ENCODE measurements at places on chromosomes 11 and 22.

DNA sequence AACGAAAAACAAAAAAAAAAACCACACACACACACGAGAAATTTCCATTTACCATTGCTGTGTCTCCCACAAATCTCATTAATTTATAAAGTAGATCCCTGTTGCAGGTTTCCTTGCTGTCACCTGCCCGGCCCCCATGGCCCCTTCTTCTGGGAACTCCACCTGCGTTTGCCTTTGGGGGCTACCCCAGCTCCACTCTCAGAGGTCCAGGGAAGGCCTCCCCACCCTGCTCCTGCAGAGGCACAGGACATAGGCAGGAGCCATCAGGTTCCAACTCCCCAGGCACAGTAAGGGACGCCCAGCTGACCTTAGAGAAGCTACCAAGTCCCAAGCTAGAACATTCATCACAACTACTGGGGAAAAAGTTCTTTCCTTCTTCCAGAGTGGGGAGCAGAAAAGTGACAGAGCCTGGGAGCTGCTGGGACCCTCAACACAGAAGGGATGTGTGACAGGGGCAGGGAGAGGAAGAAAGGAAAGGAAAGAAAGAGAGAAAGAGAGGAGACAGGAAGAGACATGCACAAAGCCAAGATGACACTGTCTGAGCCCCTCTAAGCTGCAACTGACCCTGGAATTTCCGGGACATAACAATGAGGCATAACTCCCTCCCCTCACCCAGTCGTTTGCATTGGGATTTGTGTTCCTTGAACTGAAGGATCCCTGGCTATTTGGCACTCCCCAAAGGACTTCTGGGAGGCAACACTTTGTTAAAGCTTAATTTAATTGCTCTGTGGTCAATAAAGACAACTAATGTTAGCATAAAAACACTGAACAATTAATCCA is 175.7 kb downstream of the SHANK2 start:
- no peak for DNase-seq

- DNase-seq: no peak
These were observed 28.2 kb upstream of the CTSD start for GRCh38 chr11:1791912-1792311.

DNA sequence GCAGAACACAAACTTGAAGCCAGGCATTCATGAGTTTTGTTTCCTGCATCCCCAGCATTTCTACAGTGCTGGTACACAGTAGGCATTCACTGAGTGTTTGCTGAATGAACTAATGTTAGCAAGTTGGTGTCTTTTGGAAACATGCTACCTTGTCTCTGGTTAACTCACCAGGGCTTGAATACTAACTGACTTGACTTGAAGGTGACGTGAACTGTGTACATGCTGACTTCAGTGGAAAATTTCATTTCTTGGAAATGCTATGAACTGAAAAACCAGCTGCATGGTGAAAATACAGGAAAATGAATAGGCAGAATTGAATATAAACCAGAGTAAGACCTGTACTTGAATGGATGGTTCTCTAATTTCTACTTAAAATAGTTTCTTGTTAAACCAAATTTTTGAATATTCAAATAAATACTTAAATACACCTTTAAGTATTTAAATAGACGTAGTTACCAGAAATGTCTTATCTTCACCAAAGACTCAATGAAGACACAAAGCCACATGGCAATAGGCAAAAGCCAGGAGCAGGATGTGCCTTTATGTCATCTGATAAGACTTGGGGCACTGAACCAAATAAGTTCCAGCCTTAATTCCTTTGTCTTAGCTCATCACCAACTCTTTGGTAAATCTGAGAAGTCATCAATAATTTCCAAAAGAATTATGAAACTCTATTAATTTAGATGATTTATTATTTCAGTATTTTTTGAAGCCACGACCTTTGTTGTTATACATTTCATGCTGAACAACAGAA is 39.7 kb upstream of the POU2AF2 start:
- no peak for DNase-seq

GRCh38 chr11:113446938-113447337 is 28.3 kb downstream of the DRD2 start:
- no peak for DNase-seq

- no peak for DNase-seq
These were observed 16.1 kb downstream of the COMMD9 start for GRCh38 chr11:36273110-36273509.

DNA sequence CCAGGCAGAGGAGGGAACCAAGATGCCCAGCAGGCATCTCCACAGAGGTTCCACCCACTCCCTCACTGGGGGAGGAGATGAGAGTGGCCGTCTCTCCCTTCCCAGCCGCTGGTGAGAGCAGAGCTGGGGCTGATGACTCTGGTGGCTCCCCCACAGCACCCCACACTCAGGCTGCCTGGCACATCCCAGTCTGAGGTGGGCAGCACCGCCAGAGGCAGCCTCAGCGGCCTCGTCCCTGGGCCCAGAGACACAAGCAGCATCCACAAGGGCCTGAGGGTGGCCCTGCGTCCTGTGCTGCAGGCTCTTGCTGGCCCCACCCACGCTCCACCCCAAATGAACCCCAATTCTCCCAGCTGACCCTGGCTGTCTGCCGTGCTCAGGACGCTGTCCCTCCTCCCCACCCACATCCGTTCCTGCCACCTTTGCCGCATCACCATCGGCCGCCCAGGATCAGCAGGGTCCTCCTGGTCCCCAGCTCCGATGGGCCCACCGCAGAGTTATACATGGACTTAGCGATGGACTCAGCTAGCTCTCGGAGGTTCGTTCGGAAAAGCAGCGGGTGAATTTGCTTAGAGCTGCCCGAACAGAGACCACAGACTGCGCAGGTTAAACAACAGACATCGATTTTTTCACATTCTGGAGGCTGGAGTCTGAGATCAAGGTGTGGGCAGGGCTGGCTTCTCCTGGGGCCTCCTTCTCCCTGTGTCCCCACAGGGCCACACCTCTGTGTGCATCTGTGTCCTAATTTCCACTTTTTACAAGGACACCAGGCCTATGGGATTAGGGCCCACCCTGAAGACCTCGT is 20.2 kb upstream of the CTSD start:
- DNase-seq: no peak

DNA sequence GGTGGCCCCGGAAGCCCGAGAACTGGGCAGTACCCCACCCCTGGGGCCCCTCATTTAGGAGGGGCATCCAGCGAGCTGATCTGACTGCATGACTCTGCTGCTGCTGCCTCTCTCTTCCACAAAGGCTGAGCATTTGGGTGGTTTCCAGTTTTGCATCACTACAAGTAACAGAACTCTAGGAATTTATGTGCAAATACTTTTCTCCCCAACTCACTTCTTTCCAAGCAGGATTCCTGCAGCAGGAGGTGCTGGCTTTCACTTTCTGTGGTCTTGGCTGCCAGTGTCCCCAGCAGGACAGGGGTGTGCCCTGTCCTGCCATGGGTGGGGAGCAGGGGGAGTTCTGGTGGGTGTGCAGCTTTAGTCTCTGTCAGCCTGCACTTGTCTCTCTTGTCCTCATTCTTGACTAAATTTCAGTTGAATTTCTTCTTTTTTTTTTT is 21.2 kb downstream of the UPB1 start:
- peak; percentile 42 for DNase-seq

DNA sequence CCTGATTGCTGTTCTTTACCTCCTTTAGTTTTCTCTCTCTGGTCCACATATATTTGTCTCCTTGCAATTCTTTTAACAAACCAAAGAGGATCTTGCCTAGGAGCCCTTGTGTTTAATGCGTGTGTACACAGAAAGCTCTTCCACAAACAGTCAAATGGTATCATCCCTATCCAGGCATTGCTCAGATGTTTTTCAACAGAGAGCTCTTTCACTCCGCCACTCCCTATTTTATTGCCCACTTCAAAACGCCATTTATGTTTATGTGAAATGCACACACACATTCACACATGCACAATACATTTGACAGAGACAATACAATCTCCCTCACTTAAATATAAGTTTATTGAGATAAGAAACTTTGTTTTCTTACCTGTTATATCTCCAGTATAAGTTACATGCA is 4.7 kb downstream of the OR5AP2 start:
- DNase-seq: no peak
